Stimulated activated CD8-positive, alpha-beta memory T cell treated with anti-CD3 and anti-CD28 coated beads, Interleukin-15, amount 100 ng/mL, for 48 hours (primary cell): ENCODE measurements at places on chromosomes 7 and 10.

DNA sequence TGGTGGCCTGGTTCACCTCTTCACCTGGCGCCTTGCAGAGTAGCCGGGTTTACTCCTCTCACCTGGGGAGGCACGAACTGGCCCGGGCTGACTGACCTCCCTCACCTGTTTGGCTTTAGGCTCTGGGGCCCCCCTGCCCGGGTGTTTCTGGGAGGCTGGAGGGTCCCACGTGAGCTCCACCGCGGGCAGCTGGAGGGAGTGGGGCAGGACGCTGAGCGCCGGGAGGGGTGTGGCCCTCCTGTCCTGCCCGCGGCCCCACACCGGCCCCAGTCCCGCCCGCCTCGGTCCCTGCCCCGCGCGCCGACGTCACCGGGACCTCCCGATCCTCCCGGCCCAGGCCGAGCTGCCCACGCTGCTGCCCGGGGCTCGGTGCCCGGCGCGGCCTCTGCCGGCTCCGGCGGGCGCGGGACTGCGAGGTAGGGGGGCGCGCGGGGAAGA lies at the start of gene AMZ1:
Gene AMZ1, plus strand, starts transcription at position 322 of the 438 bp plus-strand sequence. CDS start 12,250 bp downstream, outside the sequence.
- no peak for DNase-seq

GRCh38 chr7:66899552-66900280 lies 21.3 kb upstream of the TMEM248 start:
- no peak for DNase-seq

- DNase-seq, result no peak
Measured at GRCh38 chr10:18607503-18608378, 43.6 kb downstream of the NSUN6 start.

GRCh38 chr7:26549281-26549944 lies 257.8 kb downstream of the SNX10 start:
- DNase-seq, result no peak

- no peak for DNase-seq
Measured at GRCh38 chr7:51802718-51803117, 486.1 kb upstream of the COBL start.

DNA sequence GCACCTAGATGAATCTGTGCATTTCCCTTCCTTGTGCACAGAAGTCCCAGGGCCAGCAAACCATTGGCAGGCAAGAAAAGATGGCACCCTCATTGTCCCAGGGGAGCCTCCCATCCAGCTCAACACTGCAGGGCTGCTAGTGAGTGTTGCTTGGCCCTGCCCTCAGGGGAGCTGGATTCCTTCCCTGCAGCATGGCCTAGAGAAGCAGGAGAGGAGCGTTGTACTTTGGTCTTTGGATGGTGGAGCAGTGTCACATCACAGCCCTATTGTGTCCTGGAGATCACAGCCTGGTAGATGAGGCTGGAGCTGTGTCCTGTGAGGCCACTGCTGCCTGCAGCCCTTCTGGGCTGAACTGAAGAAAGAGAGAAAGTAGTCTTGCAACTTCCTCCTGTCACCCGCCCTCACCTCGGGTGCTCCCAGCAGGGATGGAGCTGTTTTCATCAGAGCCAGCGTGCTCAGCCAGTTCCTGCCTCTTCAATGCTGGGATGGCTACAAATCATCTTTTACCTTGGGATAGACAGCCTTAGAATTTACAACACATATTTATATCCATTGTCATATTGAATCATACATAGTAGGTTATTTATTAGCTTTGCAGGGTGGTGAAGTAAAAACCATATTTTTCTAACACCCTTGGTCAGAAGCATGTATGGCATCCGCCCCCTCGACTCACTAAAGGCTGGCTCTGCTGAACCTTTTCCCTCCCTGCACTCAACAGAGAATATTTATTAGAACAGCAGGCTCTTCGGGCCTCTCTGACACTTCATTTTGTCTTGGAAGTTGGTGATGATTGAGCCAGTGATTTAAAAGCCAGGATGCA lies 43.1 kb upstream of the FAM180A start:
- no peak for DNase-seq

DNA sequence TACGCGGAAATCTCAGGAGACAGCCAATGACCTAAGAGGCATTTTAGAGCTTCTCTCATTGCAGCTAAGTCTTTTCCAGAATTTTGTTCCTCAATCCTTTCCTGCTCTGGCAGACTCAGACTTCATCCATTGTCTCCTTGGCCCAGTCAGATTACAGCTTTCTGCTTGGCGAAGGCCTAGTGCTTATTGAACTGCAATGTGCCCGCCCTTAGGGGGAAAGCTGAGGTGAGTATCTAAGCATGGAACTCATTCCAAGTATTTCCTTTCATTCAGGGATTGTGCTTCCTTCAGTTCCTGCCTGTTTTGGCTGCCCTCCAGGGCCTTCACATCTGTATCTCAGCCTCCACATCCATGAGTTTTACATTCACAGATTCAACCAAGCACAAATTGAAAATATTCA lies 37.5 kb downstream of the PRLHR start:
- no peak for DNase-seq

GRCh38 chr7:22843681-22844309 lies 21.1 kb upstream of the TOMM7 start:
- DNase-seq, result no peak

DNA sequence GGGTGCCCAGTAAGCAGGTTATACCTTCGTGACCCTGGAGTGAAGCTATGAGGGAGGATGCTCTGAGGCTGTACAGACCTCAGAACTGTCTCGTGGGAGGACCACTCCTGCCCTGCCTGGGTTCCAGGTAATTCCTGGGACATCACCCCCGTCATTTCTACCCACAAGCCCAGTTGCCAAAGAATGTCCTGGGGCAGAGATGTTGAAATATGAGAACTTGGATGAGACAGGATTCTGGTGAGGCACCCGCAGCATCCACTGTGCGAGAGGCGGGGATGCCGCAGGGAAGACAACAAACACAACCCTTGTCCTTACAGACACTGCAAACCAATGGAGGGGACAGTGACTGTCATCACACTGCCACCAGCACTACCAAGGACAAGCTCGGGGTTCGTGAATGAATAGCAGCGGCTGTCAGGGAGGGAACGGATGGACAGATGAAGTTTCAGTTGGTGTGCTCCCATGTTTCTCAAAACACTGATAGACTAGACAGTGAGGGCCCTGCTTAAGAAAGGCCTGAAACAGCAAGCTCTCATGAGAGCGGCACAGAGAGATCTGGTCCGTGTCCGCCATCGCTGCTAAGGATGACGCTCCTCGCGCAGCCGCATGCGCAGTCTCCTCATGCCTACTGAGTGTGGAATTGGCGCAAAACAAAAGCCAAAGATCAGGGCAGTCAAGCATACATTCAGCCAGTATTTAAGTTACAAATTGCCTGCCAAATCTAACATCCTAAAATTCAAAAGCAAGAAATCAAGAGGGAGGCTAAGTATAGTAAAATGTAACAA lies 82.0 kb upstream of the RHEB start:
- no peak for DNase-seq

DNA sequence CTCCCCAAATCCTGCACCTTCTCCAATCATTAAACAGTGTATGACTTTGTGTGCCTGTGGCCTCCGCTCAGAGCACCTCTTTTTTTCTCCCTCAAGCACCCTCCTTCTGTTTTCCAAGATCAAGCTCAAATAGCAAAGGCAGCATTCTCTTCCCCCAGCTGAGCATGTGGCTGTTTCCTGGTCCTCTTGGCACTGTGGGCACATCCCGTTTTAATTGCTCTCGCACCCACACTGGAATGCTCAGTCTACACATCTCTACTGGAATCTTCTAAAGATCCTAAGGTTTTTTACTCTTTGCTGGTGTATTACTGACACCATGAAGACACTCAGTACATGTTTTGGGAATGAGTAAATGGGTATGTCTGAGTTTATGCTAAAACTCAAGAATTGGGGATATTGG lies 107.4 kb downstream of the WDFY4 start:
- no peak for DNase-seq

GRCh38 chr7:128172151-128172550 lies 68.9 kb upstream of the LEP start:
- no peak for DNase-seq

DNA sequence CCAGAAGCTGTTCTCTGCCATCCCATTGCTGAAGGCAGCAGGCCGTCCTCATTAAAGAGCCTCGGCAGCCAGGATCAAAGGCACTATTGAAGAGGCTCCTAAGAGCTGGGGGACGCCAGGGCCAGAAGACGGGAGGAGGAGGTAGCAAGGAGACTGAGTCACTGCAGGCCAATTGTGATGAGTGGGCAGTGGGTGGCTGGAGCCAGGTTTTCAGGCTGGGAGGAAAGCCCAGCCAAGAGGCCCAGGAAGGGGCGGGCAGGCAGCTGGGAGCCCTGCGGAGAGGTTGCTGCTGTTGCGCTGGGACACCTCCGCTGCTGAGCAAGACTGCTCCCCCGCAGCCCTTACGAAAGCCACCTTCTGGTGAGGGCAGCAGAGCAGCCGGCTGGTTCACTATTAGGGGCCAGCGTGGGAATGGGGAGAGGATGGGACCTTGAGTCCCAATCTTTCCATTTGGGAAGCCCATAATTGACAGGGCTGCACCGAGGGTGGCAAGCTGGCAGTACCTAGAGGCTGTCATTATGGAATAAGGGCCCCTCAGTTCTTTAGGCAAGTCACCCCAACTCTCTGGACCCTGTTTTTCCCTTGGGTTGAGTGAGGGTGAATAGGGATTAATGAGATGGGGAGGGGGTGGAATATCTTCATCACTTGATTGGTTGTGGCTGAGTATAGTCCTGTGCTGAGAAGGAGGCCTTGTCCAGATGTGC lies 48.4 kb downstream of the UNC5B start:
- DNase-seq, result no peak

- no peak for DNase-seq
Measured at GRCh38 chr7:133082390-133082766, 488 bp upstream of the CHCHD3 start.

DNA sequence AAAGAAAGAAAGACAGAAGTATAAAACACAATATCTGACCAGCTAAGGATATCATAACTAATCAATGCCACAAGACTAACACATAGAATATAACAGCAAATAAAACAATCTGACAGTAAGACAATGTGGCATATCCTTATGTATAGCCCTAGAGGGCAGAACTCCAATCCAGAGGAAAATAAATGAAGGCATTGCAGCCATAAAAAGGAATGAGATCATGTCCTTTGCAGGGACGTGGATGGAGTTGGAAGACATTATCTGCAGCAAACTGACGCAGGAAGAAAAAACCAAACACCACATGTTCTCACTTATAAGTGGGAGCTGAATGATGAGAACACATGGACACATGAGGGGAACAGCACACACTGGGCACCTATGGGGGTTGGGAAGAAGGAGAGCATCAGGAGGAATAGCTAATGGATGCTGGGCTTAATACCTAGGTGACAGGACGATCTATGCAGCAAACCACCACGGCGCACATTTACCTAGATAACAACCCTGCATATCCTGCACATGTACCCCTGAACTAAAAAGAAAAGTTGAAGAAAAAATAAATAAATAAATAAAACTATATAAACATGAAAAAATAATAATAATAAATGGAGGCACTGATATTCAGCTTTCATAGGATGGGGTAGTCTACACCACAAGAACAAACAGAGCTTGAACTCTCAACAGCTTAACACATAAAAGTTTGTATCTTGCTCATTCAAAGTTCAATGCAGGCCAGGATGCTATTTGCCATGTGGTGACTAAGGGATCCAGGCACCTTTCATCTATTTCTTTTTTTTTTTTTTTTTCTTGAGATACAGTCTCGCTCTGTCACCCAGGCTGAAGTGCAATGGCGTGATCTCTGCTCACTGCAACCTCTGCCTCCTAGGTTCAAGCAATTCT lies 66.1 kb upstream of the KAT6B start:
- DNase-seq, result no peak

DNA sequence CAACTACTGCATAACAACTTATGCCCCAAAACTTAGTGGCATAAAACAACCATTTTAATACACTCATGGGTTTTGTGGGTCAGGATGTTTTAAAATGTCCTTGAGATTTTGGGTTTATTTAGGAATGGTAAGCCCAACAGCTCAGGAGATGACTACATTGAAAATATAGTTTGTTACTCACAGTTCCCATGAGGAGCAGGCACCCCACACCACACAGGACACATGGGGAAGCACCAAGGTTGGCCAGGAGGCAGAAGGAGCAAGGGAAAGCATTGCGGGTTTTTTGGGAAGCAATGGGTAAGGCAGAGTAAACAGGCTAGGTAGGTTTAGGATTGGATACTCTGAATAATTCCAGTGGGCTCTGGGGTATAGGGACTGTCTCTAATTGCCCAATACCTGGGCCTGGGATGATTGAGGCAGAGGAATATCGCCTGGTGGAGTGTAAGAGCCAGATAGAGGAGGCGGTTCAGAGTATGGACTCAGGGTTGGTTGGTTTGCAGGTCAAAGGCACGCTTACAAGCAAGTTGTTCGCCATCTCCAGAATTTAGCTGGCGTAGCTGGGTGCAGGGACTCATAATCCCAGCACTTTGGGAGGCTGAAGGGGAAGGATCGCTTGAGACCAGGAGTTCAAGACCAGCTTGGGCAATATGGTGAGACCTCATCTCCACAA lies 10.0 kb upstream of the MARVELD1 start:
- DNase-seq, result no peak

GRCh38 chr7:7416031-7416858 lies 119.4 kb downstream of the COL28A1 start:
- no peak for DNase-seq

GRCh38 chr7:77887567-77887966 lies 89.0 kb downstream of the PHTF2 start:
- no peak for DNase-seq

- DNase-seq, result no peak
Measured at GRCh38 chr7:17230099-17230807, 68.2 kb upstream of the AHR start.

DNA sequence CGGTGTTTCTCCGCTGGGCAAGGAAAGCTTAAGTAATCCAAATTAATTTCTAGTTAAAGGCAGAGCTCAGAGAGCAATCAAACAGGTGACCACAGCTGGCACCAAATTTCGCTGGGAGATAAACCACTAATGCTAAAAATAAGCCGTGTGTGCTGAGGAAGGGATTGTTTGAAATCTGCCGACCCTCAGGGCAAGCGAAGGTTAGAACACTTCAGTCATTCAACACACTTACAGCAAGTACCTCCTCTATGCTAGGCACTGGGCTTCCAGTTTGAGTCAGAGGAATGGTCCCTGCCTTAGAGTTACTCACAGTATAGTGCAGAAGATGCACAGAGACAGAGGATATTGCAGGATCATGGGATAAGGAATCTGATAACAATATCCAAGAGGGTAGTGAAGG lies 467.9 kb upstream of the PODXL start:
- DNase-seq, result no peak

GRCh38 chr7:129947701-129948100 lies 5.1 kb downstream of the UBE2H start:
- no peak for DNase-seq

DNA sequence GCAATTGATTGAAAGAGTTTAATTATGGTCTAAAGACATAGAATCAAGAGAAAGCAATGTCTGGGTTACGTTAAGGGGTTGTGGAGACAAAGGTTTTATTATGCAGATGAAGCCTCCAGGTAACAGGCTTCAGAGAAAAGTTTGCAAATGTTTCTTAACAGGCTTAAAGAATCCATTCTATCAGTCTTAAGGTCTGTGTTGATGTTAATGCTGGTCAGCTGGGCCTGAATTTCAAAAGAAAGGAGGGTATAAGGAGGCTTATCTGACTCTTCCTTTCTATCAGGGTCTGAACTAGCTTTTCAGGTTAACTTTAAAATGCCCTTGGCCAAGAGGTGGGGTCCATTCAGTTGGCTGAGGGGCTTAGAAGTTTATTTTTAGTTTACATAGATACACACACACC lies 1004.5 kb upstream of the C7orf33 start:
- no peak for DNase-seq
